Cortex of kidney (tissue), 1 donor: ENCODE measurements at places on chromosomes 3 and 15.

DNA sequence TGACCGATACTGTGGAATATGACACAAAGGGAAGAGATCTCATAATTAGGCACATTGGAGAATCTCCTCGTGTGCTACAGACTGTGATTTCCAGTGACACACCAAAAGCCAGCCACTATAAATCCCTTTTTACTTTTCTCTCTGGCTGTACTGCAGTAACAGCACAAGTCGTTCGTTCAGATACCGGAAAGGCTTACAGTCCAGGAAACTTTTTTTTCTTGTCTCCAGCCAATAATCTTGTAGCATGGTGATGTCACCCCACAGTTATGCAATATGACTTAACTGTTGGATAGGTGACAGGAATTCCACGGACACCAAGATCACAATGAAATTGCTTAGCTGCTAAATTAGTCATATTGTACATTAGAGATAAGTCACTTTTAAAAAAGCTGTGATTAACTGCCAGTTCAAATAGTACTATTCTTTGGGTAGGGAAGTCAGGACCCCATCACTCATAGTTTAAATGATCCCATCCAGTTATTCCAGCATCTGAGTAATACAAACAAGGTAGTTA, 36.3 kb upstream of the TSC22D2 start:
- DNase-seq, result no peak

- no peak for DNase-seq
These were observed 16.0 kb downstream of the PAQR5 start for GRCh38 chr15:69314736-69315135.

GRCh38 chr3:62622553-62623174, 249.3 kb upstream of the FEZF2 start:
- DNase-seq, result no peak

- DNase-seq, result no peak
These were observed 182.4 kb upstream of the DPH6 start for GRCh38 chr15:35728219-35728940.

DNA sequence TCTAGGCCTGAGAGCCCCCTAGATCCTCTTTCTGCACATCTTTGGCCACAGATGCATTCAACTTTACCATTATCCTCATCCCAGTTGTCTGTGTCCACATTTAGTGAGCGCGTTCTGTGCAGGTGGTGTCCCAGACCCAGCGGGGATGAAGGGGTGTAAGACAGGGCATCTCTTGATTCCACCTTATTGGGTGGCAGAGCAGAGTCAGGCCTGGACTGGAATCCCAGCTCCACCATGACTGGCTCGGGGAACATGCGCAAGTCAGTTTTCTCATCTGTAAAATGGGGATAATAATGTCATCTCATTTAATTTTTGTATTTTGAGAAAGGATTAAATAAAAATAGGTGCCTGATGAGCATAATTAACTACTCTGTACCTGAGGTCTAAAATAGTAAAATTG, 7.8 kb downstream of the SMAD6 start:
- DNase-seq, result no peak

DNA sequence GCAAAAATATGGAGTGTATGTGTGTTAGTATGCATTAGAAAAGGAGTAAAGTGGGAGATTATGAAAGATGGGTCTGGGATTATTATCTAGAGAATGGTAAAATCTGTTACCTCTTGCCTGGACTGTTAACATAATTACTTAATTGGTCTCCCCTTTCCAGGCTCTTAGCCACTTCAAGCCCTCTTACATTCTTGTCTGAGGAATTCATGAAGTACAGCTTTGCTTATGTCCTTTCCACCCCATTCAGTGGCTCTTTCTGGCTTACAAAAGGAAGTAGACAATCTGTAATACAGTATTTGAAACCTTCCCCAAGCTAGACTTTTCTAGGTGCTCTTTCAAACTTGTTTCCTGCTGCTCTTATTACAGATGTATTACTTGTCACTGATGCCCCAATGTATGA, 129.8 kb downstream of the MBNL1 start:
- no peak for DNase-seq

GRCh38 chr15:41727143-41727542, 47.1 kb upstream of the MAPKBP1 start:
- no peak for DNase-seq

GRCh38 chr3:10440684-10441083, 64.7 kb downstream of the ATP2B2 start:
- no peak for DNase-seq

DNA sequence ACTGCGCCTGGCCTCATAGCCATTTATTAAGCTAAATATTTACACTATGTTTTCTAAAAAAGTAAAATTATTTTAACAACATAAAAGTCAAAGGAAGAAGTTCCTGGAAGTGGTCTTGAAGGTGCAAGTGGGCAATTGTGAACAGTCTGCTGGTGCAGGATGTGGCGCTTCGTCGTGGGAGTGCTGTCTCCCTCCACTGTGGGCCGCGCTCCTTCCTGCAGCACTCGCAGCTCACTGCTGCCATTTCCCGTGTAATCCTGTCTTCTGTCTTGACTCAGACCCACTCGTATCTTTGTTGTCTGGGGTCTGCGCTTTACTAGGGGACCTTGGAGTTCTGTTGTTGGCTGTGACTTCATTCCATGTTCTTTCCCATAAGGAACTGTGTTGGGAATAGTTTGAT, 56.3 kb downstream of the APBA2 start:
- no peak for DNase-seq

DNA sequence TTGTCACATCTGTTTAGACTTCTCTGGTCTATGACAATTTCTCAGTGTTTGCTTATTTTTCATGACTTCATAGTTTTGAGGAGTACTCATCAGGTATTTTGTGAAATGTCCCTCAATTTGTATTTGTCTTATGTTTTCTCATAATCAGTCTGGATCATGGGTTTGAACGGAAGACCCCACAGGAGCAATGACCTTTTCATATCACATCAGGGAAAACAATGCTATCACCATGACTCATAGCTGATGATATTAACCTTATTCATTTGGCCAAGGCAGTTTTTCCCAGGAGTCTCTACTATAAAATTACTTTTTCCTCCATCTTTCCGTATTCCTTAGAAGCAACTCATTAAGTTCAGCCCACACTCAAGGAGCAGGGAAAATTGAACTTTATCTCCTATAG, 32.7 kb downstream of the AADACL2 start:
- no peak for DNase-seq

- no peak for DNase-seq
These were observed 539.1 kb downstream of the MFSD1 start for GRCh38 chr3:159340877-159341500.
